HT1080 (cell line): ENCODE measurements at places on chromosomes 1 and 21. TPM values are rescaled to one million over a fixed set of nuclear protein-coding genes. Genes with fewer than 3 reads are reported as not detected.

GRCh38 chr1:219792337-219793021 is 135.9 kb downstream of the SLC30A10 start:
- DNase-seq, result peak; percentile 52

DNA sequence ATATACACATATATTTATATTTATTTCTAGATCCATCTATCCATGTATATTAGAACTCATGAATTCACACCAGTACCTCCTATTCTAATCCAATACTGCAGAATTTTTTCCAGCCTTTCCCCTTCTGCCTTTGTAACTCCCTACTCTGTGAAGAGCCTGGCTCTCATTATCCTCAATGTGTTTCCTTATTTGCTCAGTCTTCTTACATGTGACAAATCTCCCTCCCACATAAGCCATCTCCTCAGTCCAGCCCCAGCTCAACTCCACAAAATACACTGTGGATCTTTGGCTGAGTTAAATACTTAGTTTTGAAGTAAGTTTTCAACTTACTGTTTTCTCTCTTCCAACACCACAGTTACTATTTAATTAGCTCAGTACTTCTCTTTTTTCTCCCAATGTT is 45.7 kb downstream of the ATP5PO start:
- no peak for DNase-seq

- DNase-seq, result no peak
These were observed 573.3 kb downstream of the PTPRU start for GRCh38 chr1:29809446-29810120.

- no peak for DNase-seq
These were observed 4.7 kb downstream of the FOXO6 start for GRCh38 chr1:41365772-41366454.

Gene KRTAP19-1
- not detected in 2 replicates for total RNA-seq

- no peak for DNase-seq
These were observed 169.8 kb downstream of the LEPR start for GRCh38 chr1:65590279-65590678.

Gene CDK18
- 0.87 and 1.7 TPM in 2 replicates for total RNA-seq

Gene MTARC1
- total RNA-seq, result 0.05 TPM in 1 of 2 replicates, not detected in the other

DNA sequence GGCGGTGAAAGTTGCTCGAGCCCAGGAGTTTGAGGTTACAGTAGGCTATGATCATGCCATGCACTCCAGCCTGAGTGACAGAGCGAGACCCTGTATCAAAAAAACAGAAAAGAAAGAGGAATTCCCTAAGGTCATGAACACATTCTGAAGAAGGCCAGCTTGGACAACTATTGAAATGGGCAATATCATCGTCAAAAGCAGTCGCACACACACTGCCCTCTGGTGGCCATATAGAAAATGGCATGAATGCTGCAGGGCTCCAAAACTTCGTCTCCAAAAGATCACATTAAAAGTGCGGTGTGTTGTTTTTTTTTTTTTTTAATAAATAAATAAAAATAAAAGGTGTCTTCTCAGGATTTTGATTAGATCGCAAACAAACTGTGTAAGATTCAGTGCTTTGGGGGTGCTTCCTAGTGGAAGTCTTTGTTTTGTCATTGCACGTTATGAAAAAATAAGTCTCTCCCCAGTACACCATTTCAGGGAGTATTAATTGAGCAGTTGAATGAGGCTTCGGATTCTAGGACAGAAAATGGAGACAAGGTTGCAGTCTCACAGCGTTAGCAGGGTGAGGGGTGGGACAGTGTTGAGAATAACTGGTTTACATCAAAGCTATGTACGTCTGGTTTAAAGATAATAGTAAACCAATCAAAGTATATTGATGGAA is 87.5 kb upstream of the FMN2 start:
- DNase-seq, result no peak

Gene UTS2
- total RNA-seq, result not detected in 2 replicates

Gene C1orf167
- not detected in 2 replicates for total RNA-seq

DNA sequence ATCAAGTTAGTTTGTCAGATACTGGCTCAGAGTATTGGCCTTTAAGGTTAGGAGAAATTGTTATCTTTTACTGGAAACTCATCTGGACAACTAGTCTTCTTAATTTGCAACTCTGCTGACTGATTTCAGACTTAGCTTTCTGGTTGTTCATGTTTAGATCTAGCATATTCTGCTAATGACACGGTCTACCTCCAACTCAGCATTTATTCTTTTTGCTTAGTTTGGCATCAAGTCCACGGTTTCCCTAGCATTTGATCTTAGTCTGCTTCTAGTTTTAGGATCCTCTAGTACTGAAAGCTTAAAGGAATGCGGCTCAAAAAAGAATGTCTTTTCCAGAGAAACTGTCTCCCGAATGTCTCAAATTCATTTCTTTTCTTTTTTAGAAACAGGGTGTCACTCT is 75.6 kb upstream of the SLFNL1 start:
- DNase-seq, result no peak

Gene SLC30A2
- total RNA-seq, result not detected in 2 replicates
